Fibroblast of the aortic adventitia (primary cell): ENCODE measurements at places on chromosomes 6 and 20. TPM values are rescaled to one million over a fixed set of nuclear protein-coding genes. Genes with fewer than 3 reads are reported as not detected.

DNA sequence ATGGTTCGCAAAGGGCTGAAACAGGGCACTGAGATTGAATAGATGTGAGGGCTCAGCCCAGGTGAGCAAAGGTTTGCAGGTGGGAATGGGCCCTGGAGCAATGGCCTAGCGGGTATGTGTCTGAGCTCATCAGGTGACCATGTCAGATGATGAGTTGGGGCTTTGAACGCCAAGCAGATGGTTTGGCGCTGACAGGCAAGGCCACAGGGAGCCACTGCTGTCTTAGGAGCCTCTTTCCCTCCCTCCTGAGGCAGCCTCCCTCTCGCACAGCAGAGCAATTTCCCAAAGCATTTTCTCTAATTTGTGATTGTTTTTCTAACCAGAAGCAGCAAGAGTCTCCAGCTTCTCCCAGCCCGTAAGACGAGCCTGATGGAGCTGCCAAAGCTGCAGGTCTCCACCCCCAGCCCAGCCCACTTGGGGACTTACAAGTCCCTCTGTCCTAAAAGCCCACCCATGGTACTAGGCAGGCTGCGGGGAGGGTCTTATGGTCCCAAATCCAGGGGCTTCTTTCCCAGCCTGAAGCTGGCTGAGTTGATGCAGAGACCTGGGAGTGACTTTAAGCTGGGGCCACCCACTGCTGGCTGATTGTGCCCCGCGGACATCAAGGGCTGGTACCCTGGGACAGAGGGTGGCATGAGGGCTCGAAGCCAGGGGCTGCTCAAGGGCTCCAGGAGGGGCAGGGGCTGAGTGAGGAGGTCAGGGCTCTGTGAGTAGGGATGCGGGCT is 11.6 kb downstream of the CDH22 start:
- DNase-seq = no peak

The RAMACL gene
- total RNA-seq = 2.4 and 2.5 TPM in 2 replicates

The COMMD7 gene
- 31.5 and 49.3 TPM in 2 replicates for total RNA-seq

GRCh38 chr6:89045576-89045975 is 35.0 kb upstream of the PNRC1 start:
- no peak for DNase-seq

- DNase-seq = no peak
Observed at GRCh38 chr20:50449738-50450492, 60.3 kb upstream of the PTPN1 start.

- no peak for DNase-seq
Observed at GRCh38 chr6:39362487-39362865, 40.0 kb upstream of the KCNK16 start.

GRCh38 chr6:133100865-133101264 is 140.3 kb upstream of the EYA4 start:
- no peak for DNase-seq

DNA sequence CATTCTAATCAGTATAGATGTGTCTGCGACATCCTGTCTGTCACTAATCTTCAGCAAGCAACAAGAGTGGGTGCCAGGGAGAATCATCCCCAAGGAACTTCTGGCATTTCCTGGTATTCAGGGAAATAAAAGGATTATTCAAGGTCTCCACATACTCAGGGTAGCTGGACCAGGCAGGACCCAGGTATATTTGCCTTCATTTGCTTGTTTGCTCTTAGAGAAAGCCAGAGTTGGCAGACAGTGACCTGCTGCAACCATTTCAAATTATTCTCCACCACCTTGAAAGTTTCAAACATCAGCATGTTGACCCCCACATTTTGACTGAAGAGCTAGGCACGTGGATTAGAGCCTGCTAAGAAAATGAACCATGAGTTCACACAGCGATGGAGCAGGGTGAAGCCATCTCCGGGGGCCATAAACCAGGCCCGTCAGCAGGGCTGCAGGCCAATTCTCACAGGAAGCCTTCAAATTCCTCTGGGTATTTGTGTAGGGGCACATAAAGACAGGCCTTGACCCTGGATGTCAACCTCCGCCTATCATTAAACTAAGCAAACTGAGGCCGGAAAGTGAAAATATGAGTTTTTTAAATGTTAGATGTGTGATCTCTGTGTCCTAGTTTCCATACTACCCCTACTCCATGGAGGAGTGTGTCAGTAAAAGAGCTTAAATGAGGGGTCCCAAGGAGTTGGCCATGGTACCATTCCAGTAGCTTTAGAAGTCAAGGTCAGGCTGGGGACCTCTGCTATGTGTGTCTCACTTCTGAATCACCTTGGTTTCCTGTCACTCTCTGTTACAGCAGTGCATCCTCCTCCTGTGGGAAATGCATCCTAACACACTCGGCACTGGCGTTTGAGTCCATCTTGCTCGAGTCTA is 32.9 kb downstream of the TRAM2 start:
- DNase-seq = no peak

The INSM1 gene
- total RNA-seq = not detected in 2 replicates

- no peak for DNase-seq
Observed at GRCh38 chr20:46249671-46250070, 58.6 kb downstream of the CDH22 start.

The EPPIN gene
- not detected in 2 replicates for total RNA-seq

DNA sequence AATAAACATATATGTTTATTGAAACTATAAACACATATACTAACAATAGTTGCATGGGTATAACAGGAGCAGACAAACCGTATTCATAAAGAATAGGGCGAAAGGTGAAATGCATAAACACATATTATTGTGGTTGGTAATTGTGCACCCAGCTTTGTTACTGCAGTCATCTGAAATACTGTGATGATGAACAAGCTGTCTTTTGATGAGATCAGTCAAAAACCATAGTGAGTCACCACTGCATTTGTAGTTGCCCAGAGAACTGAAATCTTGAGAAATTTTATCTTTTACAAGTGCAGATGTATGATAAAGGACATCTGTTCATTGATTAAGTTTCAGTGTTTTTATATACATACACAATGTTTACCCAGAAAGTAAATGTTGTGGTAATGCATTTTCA is 133.7 kb downstream of the MYO6 start:
- peak; percentile 35 for DNase-seq

- no peak for DNase-seq
Observed at GRCh38 chr6:107216197-107216933, 101.0 kb upstream of the BEND3 start.

DNA sequence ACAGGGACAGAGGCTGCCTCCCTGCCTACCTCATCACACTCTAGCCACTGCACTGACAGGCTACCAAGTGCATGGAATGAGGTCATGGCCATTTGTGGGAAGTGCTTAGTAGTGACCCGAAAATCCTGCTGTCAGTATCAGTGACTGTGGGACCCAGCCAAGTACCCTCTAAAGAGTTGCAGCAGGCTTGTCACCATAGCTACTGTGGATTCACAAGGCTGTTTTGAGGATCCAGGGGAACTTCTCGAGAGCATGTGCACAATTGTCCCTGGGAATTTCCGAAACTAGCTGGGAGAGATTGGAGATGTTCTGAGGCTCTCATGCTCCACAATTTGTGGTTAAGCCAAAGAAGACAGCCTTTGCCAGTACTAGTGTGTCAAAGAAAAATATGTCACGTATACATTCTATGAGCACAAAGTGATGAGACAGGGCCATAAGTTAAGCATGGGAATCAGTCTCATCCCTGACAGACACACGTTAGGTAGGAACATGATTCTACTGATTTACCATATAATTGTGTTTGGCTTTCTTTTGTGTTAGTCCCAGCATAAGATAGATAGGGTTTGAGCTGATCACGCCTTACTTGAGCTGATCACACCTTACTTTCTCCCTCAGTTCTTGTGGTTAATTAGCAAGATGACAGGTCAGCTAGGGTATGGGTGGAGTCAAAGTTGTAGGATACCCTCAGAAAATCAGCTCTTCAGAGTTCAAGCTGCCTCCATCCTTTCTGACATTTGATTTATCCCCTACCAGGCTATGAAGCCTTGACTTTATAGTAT is 42.6 kb upstream of the TMEM170B start:
- no peak for DNase-seq

DNA sequence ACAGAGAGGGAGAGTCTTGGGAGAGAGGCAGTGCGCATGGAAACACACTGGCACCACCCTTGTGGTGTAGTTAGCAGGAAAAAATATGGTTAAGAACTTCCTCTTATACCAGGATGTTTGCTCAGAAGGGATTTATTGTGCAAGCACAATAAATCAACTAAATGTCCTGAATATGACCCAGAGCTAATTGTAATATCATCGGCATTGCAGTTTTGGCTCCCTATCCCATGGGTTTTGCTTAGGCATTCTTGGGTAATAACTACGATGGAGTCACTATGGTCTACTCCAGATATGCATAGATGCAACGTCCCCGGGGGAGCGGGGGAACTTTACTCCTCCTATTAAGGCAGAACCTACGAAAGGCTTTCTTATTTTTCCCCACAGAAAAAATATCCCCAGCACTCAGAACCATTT is 751.6 kb downstream of the EYS start:
- DNase-seq = no peak

GRCh38 chr6:110876170-110876773 is 1.7 kb downstream of the AMD1 start:
- peak; percentile 92 for DNase-seq

DNA sequence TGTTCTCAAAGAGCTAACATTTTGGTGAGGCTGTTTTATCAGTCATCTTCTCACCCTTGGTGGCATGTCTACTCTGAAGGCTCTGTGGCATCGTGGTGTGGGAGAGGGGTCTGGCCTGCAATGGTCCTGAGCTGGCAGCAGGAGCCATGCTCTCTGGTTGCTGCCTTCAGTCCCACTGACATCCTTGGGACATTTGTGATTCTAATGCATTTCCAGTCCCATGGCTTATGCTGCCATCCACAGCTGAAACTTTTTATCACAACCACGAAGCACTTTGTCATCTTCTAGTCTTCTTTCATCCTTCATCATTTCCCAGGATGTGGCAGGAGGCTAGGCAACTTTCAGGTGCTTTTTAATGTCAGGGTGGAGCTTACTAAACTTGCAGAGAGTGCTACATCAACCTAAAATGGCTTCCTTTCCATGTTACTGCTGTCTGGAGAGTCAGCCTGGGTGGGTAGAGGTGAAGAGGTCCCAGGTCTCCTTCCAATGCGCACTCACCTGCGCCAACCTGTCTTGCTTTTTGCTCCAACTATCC is 77.1 kb downstream of the GPR63 start:
- DNase-seq = no peak

The ARHGAP40 gene
- not detected in 2 replicates for total RNA-seq

DNA sequence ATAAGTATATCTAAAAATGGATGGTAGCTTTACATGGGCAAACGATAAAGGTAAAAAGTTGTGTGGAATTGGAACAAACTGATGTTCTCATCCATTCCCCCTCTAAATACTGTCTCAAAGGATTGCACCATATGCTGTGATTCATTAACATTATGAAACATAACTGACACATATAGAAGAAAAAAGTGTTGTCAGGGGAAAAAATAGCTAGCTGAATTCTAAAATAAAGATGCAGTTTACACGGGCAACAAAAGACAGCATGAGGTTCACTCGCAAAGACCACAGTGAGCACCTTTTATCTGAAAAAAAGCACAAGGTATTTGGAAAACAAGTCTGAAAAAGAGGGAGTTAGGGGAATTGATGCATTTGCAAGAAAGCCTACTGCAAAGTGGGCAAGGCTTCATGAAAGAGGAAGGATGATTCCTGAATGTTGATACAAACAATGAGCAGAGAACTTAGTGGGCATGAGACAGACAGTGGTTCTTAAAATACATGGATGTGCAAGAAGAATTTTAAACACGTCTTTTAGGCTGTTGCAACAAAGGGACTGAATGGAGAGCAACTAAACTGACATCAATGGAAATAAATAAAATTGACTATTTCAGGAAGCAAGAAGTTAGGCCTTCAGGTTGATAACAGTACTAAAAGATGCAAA is 280.9 kb downstream of the KIF16B start:
- DNase-seq = no peak

- peak; percentile 87 for DNase-seq
Observed at GRCh38 chr6:126811321-126811720, 307.1 kb upstream of the RSPO3 start.

The GLP1R gene
- not detected in 2 replicates for total RNA-seq

DNA sequence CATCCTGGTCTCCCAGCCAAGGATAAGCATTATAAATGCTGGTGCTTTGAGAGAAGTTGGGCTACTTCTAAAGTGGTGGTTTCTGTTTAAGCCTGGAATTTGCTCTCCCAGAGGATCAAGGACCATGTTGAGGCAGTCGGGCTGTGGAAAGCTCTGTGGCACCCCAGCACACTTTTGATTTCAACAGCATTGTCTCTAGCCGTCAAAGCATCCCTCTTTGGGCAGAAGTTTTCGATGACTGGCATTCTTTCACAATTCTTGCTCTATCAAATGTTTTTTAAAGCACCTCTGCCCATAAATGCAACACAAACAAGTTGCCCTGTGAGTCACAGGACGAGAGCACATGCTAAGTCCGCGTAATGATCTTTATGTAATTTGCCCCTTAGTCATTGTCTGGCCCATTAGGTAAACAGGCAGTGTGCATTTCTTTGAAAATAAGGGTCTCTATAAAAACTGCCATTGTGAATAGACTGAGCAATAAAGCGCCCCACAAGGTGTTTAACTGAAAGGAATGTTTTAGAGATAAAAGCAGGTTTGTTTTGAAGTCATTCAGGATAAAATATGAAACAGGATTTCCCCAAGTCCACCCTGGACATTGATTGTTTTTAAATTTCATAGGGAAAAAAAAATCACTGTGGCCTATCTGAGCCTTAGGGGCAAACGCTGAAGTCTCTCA is 44.7 kb upstream of the FOXQ1 start:
- DNase-seq = no peak

DNA sequence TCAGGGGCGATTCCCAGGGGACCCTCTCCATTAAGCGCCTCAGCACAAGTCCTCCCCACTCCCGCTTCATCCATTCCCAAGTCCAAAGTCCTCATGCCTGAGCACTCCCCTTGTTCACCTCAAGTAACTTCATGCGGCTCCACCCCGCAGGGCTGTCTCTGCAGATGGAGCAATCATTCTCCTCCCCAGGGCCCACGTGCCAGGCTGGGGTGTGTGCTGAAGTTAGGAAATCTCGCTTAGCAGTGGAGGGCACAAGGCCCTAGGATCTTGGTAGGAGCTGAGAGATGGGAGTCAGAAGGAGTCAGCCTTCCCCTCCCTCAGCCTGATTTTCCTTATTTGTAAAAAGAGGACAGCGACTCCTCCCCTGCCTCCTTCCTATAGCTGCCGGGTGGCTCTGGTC is 3.5 kb downstream of the TGM3 start:
- DNase-seq = no peak

DNA sequence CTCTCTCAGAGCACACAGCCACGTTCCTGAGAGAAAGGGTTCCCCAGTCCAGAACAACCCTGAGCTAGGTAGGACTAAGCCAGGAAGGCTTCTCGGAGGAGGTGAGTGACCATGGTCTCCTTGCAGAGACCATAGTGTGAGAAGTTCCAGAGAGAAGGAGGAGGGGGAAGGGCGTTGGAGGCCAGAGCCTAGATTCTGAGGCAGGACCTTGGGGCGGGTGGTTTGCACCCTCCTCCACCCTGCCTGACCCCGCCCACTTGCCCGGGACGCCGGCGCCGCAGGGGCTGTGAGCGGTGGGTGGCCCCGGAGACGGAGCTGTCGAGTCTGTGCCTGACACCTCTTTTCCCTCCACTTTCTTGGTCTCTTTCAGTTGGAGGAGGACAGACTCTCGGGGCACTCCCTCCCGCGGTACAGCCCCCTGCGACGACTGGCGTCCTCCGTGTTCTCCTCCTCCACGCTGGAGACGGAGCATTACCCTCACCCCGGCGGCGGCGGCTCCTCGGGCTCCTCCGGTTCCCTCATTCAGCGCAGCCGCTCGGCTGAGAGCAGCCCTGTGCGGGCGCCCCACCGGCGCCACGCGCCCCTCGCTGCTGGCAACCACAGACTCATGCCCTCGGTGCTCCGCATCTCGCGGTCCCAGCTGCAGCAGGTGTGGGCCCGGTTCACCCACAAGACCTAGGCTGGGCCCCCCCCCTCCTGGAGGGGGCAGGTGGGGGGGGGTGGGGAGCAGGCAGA is 26.2 kb downstream of the TTBK1 start:
- DNase-seq = no peak

GRCh38 chr6:123904228-123904627 is 100.6 kb downstream of the NKAIN2 start:
- no peak for DNase-seq
